NB4 (cell line): ENCODE measurements at places on chromosomes 2 and 18.

GRCh38 chr2:29164091-29164846 is 49.1 kb downstream of the CLIP4 start:
- DNase-seq, result no peak

DNA sequence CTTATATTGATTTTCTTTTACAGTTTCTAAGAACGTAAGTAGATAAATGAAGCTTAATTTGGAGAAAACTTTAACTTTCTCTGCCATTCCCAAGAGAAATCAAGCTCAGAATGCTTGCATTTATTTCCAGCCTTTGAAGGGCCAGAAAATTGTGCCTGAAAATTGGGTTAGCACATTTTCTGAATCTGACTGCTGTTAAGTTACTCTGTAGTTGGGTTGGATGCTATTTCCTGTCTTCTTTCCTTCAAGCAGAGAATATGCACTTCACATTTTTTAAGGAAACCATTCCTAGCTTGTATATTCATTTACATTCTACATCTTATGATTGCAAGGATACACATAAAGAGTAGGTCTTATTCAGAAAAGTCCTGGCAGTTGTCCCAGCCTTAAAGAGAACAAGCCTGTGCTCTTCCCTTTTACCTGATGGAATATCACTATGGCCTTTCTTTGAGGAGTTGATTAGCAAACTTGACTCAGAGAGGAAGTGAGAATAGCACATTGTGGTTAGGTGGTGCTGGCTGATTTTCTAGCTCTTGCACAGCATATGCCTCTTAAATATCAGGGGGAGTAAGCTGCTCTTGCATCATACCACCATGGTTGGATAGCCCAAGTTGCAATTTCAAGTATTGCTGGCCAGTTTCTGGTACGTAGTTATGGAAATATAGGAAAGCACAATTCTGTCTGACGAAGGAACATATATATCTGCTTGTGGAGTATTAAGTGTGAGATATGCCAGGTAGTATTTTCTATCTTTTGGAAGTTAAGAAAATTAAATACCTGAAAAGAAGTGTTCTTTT is 133.7 kb downstream of the COMMD1 start:
- DNase-seq, result peak; percentile 99

DNA sequence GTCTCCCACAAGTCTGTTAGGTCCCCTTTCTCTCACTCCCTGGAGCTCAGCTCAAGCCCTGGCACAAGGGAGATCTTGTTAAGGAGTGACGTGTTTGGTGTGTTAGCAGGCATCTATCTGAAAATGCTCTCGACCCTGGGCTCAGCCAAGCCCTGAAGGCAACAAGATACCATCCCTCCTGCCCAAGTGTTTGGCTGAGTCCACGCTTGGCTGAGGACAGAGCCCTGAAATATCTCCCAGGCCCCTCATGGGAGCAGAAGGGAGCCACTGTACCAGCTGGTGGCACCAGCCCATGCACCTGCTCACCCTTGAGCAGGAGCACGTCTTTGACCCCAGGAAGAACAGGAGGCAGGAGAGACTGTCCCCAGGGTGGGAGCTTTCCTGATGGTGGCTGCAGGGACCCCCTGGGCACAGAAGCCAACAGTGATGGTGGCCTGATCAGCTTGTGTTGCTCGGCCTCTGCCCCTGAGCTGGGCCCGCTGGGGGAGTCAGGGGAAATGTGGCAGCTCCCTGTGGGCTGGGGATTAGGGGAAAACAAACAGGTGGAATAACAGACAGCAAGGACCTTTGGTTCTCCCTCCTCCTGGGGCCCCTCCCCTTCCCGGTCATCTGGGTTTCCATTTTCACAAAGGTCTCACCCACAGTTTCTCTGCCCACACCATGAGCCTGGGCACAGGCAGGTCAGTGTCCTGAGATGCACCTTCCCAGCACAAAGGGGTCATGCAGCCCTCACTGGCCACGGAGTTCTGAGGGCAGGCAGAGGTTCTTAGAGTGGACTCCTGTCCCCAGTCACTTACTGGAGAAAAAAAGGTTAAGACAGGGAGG is 91.6 kb downstream of the RHOB start:
- DNase-seq, result no peak

DNA sequence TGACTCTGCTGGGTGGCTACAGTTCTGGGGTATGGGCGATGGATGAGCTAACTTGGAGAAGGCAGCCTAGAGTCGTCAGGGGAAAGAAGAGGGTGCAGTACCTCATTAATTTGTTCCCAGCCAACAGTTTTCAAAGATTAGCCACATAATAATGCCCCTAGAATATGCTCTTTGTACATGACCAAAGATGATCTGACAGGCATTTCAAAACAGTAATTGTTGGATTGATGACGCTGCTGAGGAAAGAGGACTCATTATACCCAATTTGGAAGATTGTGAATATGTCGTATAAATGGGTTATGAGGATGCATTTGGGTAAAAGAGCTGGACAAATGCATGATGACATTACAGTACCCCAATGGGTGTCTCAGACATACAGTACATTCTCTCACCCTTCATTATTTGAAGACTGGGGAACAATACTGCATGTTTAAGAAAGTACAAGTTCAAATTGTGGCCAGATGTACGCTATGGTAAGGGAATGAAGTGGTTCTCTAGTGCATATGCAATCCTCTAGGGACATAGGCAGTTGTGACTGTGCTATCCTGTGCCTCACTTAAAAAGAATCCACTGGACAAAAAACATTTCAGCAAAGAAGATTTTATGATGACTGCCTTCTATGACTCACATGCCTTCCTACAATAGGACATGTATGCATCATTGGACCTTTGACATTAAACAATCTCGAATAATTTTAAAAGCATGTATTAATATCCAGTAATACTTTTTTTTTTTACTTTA is 233.2 kb downstream of the CNTNAP5 start:
- DNase-seq, result no peak

DNA sequence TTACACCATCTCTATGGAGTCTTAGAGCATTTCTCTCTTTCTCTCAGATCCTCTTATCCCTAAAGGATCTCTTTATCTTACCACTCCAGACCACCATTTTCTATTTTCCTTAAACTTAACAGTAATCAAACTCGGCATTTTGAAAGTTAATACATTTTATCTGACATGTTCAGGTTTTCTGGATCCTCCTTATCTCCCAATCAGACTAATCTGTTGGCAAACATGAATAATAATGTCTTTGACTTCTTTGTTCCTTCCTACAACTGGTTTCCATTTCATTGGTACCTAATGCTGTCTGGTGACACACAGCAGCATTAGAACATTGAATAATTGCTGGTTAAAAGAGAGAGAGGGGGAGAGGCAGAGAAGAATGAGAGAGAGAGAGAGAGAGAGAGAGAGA is 932.1 kb upstream of the FSHR start:
- no peak for DNase-seq

DNA sequence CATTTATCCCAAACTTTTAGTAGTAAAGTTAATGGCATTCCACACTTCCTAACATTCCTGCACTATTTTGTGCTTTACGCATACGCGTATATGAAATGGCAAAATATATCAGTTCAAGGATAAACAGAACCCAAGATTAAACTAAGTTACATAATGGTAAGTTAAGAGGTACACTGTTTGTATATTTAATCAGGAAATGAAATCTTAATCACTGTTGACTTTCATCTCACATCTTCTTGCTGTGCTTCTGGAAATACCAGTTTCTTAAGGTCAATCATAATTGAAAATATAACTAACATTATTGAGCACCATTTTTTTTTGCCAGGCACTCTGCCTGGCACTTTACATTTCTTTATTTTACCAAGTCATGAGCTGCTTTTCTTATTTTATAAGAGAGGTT is 565.2 kb downstream of the LRP1B start:
- DNase-seq, result no peak

- peak; percentile 70 for DNase-seq
Observed at GRCh38 chr2:73981081-73982001, 3.4 kb upstream of the TET3 start.

GRCh38 chr18:68314403-68314802 is 400.5 kb downstream of the TMX3 start:
- DNase-seq, result no peak

DNA sequence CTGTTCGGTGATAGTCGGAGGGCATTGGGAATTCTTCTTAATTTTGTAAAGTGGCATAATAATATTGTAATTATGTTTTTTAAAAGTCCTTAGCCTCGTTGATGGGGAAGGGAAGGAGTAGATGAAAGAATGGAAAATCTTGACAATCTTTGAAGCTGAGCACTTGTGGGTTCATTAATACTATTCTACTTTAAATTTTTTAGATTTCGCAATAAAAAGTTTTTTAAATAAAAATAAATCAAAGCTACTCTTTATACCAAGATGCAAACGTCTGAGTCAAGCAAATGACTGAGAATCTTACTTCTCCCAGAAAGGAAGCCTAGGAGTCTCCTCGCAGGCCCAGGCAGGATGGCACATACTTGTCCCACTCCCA is 98.5 kb upstream of the GPR45 start:
- DNase-seq, result no peak

DNA sequence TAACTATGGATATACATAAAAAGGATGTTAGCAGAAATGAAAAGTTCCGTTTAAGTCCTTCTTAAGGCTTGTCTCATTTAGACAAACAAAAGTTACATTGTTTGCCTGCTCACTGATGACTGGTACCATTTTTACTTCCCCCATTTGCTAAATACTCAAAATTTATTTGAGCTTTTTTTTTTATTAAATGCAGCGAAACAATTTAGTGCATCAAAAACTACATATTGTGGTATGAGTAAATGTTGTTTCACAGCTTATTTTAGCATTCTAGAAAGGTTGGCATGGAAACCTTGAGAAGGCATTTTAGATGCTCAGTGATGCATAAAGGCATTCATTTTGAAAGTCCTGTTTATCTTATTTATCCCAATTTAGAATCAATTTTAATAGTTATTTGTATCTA is 100.0 kb downstream of the MAP2 start:
- DNase-seq, result no peak

- DNase-seq, result peak; percentile 56
Observed at GRCh38 chr18:50614838-50615237, 55.0 kb downstream of the MAPK4 start.

- no peak for DNase-seq
Observed at GRCh38 chr2:132662732-132663131, 7.3 kb downstream of the LYPD1 start.

DNA sequence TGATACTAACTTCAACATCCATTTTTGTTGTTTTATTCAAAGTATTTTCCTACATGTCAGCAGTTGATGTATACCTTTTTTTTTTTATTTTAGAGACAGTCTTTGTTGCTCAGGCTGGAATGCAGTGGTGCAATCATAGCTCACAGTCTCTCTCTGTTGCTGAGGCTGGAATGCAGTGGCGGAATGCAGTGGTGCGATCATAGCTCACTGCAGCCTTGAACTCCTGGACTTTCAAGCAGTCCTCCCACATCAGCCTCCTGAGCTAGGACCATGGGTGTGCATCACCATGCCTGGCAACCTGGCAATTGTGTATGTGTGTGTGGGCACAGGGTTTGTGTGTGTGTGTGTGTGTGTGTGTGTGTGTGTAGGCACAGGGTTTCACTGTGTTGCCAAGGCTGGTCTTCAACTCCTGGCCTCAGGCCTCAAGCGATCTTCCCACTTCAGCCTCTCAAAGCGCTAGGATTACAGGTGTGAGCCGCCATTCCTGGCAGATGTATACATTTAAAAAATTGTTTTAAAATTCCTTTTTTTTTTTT is 24.8 kb downstream of the SANBR start:
- no peak for DNase-seq

DNA sequence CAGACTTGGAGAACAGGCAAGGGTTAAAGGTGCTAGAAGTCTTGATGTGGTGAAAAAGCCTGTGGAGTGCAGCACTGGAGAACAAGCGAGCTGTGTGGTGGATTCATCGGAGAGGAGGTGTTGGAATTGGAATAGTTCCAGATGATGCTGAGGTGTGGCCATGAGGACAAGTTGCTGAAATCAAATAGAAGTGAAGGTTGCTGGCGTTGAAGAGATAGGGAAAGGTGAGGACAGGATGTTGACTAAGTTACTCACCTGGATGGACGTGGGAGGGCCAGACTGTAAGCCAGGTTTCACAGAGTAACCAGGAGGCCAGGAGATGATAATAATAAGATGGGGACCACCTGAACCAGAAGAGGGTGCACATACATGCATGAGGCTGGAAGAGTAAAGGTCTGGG is 173.4 kb downstream of the DIS3L2 start:
- no peak for DNase-seq

GRCh38 chr2:119431976-119432850 is 559 bp downstream of the TMEM37 start:
- DNase-seq, result peak; percentile 86

DNA sequence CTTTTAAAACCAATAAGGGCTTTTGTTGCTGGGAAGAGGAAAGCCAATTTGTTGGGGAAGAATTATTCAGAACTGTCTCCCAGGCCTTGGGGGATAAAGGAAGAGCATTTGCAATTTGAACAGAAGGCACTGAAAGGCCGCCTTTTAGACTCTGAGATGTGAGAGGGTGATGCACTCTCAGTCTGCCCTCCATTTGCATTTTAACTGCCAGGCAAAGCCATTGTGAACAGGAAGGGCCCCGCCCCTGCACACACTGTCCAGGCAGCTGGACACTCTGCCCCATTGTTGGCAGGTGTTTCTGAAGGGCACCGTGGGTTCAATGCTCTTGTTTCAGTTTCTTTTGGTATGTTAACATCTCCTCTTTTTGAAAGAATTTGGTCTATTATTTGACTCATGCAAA is 169.5 kb upstream of the COPS8 start:
- DNase-seq, result no peak
